ENCODE measurements at places on chromosomes 12 and 14.

GRCh38 chr12:92341065-92341668, 195.5 kb upstream of the BTG1 start:
- DNase-seq = no peak

GRCh38 chr12:116615141-116615861, 56.1 kb downstream of the MAP1LC3B2 start:
- DNase-seq = no peak

DNA sequence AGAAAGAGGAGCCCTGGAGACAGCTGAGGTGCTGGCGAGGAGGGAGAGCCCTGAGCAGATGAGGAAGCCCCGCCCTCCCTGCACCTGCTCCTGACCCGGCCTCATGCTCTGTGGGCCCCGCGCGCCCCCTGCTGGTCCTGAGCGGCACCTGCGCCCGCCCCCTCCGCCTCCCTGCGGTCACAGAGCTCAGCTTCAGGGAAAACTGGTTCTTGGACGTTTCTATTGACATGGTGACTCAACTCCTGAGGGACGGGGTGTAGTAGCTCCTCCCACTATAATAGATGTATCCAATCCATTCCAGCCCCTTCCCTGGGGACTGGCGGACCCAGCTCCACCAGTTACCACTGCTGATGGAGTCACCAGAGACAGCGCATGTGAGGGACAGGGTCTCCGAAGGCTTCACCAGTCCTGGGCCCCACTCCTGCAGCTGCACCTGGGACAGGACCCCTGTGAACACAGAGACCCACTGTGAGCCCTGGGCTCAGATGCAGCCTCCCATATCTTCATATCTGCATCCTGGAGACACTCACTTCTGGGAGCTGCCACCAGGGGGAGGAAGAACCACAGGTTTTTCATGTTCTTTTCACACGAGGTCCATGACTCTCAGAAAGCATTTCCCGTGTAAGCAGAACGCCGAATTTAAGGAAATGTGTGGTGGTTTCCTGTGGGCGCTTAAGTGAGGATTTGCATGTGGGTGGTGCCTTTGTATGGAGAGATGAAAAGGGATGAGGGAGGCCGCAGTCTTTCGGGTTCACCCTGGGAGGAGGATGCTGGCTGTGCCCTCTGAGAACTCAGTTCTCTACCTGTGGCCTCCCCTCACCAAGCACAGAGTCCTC, 1346.4 kb downstream of the TMEM121 start:
- DNase-seq = no peak

- DNase-seq = no peak
These were observed 15.4 kb downstream of the TEAD4 start for GRCh38 chr12:2974560-2974971.

DNA sequence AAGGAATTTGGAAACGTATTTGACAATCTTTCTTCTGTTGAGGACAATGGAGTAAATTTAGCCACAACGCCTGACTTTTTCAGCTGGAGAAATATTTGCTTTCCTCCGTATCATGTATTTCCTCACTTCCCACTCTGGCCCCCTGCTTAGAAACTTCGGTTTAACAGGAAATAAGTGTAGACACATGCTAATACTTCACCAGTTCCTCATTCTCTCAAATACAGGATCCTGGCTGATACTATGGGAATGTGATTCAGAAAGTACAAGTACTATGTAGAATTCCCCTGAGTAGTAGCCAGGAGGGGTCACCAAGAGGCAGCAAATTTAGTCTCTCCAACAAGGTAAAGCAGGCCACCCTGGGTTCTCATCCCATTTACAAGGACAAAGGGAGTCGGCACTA, 58.0 kb downstream of the FAR2 start:
- no peak for DNase-seq

DNA sequence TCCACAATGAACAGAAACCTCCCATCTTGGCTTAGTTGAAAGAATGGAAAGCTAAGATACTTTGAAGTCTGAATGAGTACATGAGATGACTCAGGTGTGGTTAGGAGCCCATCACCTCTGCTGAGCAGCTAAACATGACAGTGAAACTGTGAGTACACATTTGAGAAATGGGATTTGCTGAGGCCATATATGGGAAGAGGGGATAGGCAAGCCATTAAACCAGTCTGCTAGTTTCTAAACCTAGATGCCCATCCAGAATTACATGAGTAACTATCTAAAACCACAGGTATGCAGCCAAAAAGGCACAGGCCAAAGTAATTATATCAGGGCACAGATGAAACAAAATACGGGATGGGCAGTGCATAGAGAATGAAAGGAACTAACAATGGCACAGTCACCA, 41.2 kb downstream of the NKX2-1 start:
- DNase-seq = no peak

- DNase-seq = no peak
These were observed 19.4 kb downstream of the BEGAIN start for GRCh38 chr14:100567877-100568163.

GRCh38 chr14:29734732-29735131, 192.9 kb downstream of the PRKD1 start:
- no peak for DNase-seq

DNA sequence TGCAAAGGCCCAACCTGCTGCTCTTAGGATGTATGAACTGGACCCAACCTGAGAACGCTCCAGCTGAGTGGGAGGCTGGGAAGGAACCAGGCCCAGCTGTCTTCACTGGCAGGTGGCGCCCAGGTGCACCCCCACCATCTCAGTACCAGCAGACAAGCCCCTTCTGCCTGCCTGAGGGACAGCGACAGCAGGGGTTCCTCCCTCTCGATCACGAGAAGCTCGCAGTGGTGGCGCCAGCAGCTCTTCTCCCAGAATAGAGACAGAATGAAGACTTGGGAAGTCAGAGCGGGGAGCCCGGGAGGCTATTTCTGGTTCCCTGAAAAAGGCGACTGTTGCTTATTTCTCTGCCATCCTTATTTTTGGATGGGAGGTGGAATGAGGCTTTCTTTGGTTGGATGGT, 46.5 kb downstream of the CHGA start:
- peak; percentile 93 for DNase-seq

GRCh38 chr12:31265722-31266121, 60.2 kb downstream of the SINHCAF start:
- no peak for DNase-seq

GRCh38 chr12:13094367-13094766, 9.1 kb downstream of the GSG1 start:
- no peak for DNase-seq

GRCh38 chr12:67772267-67773169, 124.0 kb downstream of the DYRK2 start:
- DNase-seq = no peak

- DNase-seq = no peak
These were observed 62.0 kb upstream of the CSRP2 start for GRCh38 chr12:76940671-76941445.

DNA sequence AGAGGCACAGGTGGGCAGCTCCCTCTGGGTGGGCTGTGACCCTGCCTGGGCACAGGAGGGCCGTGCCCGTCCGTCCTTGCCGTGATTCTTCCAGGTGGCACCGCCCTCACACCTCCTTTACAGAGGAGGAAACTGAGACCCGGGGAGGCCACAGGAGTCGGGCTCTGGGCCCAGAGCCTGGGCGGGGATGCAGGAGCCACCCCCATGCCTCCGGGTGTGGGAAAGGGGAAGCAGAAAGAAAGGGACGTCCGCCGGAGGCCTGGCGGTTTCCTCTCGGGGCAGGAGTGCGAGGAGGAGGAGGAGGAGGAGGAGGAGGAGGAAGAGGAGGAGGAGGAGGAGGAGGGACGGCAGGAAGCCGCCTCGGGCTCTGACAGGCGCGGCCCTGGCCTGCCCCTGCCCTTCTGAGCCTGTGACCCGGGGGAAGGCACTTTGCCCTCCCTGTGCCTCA, 23.0 kb downstream of the SH2B3 start:
- no peak for DNase-seq

GRCh38 chr12:5499566-5500330, 67.8 kb downstream of the NTF3 start:
- no peak for DNase-seq
